ENCODE measurements at places on chromosomes 12 and 14. TPM values are rescaled to one million over a fixed set of nuclear protein-coding genes. Genes with fewer than 3 reads are reported as not detected.
A peak's percentile ranks its signal among the peaks of the same experiment; 100 is the strongest.

The BDKRB1 gene
- total RNA-seq, result not detected

The FZD10 gene
- not detected for total RNA-seq

The MYO1H gene
- total RNA-seq, result not detected

The RFX4 gene
- total RNA-seq, result not detected

The TPH2 gene
- total RNA-seq, result not detected

The VRK1 gene
- 39.9 TPM for total RNA-seq

The PPFIA2 gene
- not detected for total RNA-seq

DNA sequence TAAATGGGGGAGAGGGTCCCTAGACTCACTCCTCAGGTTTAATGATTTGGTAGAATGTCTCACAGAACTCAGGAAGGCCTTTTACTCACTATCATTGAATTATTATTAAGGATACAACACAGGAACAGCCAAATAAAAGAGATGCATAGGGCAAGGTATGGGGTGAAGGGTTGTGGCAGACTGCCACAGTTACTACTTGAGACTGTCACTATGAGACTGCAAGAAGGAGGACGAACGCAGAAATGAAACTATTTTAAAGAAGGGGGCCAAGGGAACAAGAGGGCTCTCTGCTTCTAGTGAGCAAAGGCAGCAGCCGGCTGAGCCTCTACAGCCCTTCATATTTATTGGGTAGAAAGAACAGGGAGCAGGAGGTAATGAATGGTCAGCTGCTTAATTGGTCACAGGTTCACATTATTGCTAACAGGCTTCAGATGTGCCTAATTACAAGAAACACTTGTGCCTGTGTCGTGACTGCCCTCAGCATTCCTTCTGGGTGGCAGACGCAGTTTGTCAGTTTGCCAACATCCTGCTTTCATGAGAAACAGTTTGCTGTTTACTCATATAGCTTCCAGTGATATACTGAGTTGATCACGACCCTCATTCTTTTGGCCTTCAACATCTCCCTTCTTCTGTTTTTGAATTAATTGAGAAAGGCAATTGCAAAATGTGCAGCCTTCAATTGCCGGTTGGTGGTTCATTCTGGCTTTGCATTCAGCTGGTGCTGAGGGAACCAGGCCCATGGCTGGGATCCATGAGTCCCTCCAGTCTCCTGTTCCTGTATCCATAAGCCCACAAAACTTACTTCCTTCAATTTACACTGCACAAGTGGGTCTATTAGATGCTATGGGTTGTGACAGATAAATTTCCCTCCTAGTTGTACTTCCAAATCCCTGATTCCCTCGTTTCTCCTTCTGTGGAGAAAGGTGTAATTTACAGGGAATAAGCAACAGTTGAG, 82.8 kb upstream of the PLEKHG7 start:
- no peak for DNase-seq
- H3K36me3 ChIP-seq, result peaks cover 5% of the 10 kb centered on the region
- no peak overlapping the region for H3K4me3 ChIP-seq
- no peaks in the 10 kb centered on the region for H3K27me3 ChIP-seq
- H3K27ac ChIP-seq, result no peak overlapping the region

DNA sequence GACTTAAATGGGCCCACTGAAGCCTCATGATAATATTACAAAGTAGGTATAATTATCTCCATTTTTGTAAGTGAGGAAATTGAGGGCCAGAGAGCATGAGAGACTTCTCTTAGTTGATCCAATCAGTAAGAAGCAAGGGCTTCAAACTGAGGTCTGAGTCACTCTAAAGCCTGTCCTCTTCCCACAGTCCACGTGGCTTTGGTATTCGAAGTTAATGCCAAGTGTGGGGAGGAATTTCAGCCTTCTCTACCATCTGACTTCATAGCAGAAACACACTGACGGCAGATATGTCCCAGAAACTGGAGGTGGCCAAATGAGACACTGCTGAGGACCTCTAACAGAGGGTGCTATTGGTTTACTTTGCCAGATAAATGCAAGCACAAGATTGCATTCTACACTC, 114.4 kb upstream of the OVCH1 start:
- H3K36me3 ChIP-seq, result no peaks in the 10 kb centered on the region
- no peaks in the 10 kb centered on the region for H3K4me1 ChIP-seq
- H3K27ac ChIP-seq, result no peak overlapping the region

DNA sequence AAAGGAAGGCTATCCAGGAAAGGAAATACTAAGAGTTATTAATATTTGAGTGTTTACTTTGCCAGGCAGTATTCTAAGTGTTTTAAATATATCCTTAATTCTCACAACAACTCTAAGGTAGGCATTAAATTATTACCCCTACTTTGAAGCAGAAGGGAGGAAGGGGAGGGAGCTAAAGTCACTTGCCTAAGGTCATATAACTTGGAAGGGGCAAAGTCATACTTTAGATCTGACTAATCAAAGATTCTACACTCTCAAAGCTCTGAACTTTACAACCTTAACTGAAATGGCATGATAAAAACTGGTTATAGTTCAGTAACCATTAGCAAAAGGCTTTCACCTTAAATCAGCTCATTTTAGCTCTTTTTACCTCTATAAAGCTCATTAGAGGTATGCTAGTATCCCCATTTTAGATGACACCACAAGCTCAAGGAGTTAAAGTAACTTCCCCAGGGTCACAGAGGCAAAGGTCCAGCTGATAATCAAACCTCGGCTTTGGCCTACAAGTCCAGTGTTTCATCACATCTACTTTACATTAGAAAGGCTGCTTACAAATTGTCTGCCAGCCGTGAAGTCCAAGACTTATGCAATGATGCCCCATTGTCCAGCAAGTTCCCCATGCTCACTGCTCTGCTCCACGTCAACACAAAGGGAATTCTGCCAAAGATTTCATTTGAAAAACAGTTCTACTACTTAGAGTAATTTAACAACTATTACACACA, 223.9 kb downstream of the MED13L start:
- no peak for DNase-seq
- H3K27me3 ChIP-seq, result no peaks in the 10 kb centered on the region
- peak overlapping the region; percentile 3 for H3K27ac ChIP-seq
- H3K4me3 ChIP-seq, result no peak overlapping the region
- no peaks in the 10 kb centered on the region for H3K36me3 ChIP-seq

- no peaks in the 10 kb centered on the region for H3K27me3 ChIP-seq
- no peak for DNase-seq
- peaks cover 41% of the 10 kb centered on the region for H3K36me3 ChIP-seq
- no peaks in the 10 kb centered on the region for H3K4me1 ChIP-seq
- no peak overlapping the region for H3K4me3 ChIP-seq
Measured at GRCh38 chr14:73105727-73106126, 30.6 kb upstream of the PSEN1 start.

- no peaks in the 10 kb centered on the region for H3K27me3 ChIP-seq
- no peak overlapping the region for H3K4me3 ChIP-seq
- DNase-seq, result no peak
- H3K36me3 ChIP-seq, result no peaks in the 10 kb centered on the region
Measured at GRCh38 chr12:93533310-93533709, 39.2 kb upstream of the SOCS2 start.

DNA sequence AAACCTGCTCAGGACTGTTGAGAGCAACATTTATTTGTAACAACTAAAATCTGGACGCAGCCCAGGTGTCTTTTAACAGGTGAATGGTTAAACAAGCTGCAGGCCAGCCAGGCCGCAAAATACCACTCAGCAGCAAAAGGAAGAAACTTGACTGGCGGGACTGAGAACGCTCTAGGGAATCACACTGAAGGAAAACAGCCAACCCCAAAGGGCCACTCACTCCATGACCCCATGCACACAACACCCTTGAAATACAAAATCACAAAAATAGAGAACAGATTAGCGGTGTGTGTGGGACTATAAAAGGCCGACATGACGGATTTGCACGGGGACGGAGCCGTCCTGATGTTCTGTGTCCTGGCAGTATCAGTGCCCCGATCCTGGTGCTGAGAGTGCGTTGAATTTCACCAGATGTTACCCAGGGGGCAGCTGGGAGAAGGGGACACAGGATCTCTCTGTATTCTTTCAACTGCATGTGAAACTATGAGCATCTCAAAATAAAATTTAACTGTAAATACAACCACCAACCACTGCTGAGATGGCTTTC, 23.0 kb downstream of the VPS37B start:
- no peak for DNase-seq
- peaks cover 70% of the 10 kb centered on the region for H3K4me1 ChIP-seq
- no peaks in the 10 kb centered on the region for H3K36me3 ChIP-seq
- peak overlapping the region; percentile 65 for H3K27ac ChIP-seq

GRCh38 chr14:96861568-96862310, 64.6 kb downstream of the VRK1 start:
- no peaks in the 10 kb centered on the region for H3K4me1 ChIP-seq
- DNase-seq, result no peak
- no peaks in the 10 kb centered on the region for H3K27me3 ChIP-seq
- H3K27ac ChIP-seq, result no peak overlapping the region
- H3K36me3 ChIP-seq, result peaks cover 34% of the 10 kb centered on the region

- H3K36me3 ChIP-seq, result no peaks in the 10 kb centered on the region
- DNase-seq, result no peak
- H3K27me3 ChIP-seq, result no peaks in the 10 kb centered on the region
- H3K4me1 ChIP-seq, result peaks cover 7% of the 10 kb centered on the region
- no peak overlapping the region for H3K4me3 ChIP-seq
- H3K27ac ChIP-seq, result no peak overlapping the region
Measured at GRCh38 chr14:81305743-81306142, 85.0 kb upstream of the GTF2A1 start.

DNA sequence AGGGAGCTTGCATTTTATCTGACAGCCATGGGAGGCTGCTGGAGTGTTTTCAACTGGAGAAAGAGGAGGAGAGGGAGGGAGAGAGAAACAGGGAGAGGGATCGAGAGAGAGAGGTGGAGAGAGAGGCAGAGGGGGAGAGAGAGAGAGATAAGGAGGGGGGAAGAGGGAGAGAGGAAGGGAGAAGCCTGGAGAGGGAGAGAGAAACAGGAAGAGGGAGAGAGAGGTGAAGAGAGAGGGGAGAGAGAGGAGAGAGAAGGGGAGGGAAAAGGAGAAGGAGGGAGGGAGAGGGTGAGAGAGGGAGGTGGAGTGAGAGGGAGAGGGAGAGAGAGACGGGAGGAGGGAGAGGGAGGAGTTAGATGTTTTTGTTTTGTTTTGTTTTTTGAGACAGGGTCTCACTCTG, 45.6 kb downstream of the DNAH10 start:
- H3K27ac ChIP-seq, result no peak overlapping the region
- H3K4me3 ChIP-seq, result no peak overlapping the region
- peaks cover 11% of the 10 kb centered on the region for H3K27me3 ChIP-seq
- H3K4me1 ChIP-seq, result peaks cover 5% of the 10 kb centered on the region

DNA sequence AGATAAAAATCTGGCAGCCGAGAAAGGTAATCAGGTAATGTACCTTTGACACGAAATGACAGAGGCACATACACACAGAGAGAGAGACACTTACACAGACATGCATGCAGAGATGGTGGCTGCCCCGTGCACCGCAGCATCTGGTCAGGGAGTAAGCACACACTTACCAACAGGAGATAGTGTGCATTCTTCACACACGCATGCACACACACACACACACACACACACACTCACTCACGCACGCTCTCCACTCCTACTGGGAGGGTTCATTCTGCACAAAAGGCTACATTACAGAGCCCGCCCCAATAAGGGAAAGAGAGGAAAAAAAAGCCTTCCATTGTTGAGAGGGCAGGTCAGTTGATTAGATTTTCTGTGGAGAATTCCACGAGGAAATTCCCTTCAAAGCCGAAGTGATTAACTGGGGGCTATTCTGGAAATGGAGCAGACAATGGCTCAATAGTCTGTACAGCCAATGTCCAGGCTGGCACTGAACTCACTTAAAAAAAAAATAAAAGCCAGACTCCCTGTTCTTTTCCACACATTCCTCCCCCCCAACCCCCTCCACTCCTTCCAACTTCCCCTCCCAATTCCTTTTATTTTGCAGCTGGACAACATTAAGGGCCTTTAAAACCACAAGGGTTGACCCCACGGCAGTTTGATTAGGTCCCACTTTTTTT, 1.4 kb upstream of the SOX5 start:
- no peak for DNase-seq
- H3K36me3 ChIP-seq, result no peaks in the 10 kb centered on the region
- H3K27me3 ChIP-seq, result no peaks in the 10 kb centered on the region
- H3K27ac ChIP-seq, result no peak overlapping the region
- no peak overlapping the region for H3K4me3 ChIP-seq
- H3K4me1 ChIP-seq, result no peaks in the 10 kb centered on the region

- H3K4me3 ChIP-seq, result no peak overlapping the region
- H3K36me3 ChIP-seq, result no peaks in the 10 kb centered on the region
- no peak for DNase-seq
- no peak overlapping the region for H3K27ac ChIP-seq
Measured at GRCh38 chr12:54311051-54311450, 10.2 kb upstream of the NFE2 start.

GRCh38 chr12:51082561-51083125, 753 bp downstream of the CSRNP2 start:
- H3K27me3 ChIP-seq, result no peaks in the 10 kb centered on the region
- H3K36me3 ChIP-seq, result no peaks in the 10 kb centered on the region
- DNase-seq, result no peak
- peaks cover 31% of the 10 kb centered on the region for H3K4me1 ChIP-seq

DNA sequence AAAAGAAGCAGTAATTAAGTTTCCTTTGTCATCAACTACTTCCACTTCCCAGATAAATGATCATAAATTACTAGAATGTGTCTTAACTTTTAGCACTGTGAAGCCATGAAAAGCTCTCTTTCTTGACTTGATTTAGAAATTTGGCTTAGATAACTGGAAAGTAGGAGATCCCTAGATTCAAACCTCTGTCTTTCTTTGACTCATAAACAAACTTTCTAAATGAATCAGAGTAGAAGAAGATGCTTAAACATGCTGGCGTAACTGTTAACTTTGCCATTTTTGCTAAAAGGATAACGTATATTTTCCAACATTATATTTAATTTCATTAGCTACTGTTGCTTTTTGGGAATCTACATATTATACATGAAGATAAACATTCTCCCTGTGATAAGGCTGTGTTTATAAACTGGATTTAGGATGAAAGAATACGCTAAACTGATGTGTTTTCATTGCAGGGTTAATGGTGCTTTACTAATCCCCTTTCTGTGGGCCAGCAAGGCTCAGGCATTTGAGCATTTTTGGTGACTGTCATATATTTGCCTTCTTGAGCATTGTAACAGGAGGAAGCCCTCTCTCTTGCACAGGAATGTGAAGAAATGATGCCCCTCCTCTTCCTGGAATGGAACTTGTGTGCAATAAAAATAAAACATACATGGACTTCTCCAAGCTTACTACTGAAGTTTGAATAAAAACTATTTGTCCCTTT, 301.4 kb downstream of the BMP4 start:
- no peak overlapping the region for H3K4me3 ChIP-seq
- H3K27me3 ChIP-seq, result no peaks in the 10 kb centered on the region
- no peak overlapping the region for H3K27ac ChIP-seq
- no peaks in the 10 kb centered on the region for H3K4me1 ChIP-seq

DNA sequence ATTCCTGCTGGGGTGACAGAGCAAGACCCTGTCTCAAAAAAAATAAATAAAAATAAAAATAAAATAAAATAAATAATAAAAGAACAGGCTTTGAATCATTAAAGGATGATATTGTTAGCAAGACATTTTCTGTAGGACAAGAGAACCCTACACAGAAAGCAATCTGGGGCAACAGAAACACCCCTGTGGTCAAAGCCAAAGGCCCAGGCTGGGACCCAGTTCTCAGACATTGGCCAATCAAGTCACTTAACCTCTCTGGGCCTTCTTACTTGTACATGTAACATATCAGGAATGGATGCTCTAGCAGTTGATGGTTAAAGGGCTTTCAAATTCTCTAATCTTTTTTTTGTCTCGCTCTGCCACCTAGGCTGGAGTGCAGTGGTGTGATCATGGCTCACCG, 35.5 kb upstream of the TESC start:
- H3K4me1 ChIP-seq, result peaks cover 9% of the 10 kb centered on the region
- no peaks in the 10 kb centered on the region for H3K27me3 ChIP-seq
- no peak for DNase-seq
- no peak overlapping the region for H3K4me3 ChIP-seq

GRCh38 chr14:53399057-53399456, 245.9 kb upstream of the DDHD1 start:
- H3K4me3 ChIP-seq, result no peak overlapping the region
- peaks cover 16% of the 10 kb centered on the region for H3K36me3 ChIP-seq
- H3K4me1 ChIP-seq, result no peaks in the 10 kb centered on the region

Data from natural killer cell treated with Interleukin-12 subunit alpha and Interleukin-12 subunit beta and Interleukin-15 and Interleukin-18, amount 100 ng/mL, for 72 hours (primary cell).